Stimulated activated CD4-positive, alpha-beta T cell treated with anti-CD3 and anti-CD28 coated beads, Interleukin-2, amount 100 ng/mL, for 4 hours (primary cell): ENCODE measurements at places on chromosomes 7 and 10.

DNA sequence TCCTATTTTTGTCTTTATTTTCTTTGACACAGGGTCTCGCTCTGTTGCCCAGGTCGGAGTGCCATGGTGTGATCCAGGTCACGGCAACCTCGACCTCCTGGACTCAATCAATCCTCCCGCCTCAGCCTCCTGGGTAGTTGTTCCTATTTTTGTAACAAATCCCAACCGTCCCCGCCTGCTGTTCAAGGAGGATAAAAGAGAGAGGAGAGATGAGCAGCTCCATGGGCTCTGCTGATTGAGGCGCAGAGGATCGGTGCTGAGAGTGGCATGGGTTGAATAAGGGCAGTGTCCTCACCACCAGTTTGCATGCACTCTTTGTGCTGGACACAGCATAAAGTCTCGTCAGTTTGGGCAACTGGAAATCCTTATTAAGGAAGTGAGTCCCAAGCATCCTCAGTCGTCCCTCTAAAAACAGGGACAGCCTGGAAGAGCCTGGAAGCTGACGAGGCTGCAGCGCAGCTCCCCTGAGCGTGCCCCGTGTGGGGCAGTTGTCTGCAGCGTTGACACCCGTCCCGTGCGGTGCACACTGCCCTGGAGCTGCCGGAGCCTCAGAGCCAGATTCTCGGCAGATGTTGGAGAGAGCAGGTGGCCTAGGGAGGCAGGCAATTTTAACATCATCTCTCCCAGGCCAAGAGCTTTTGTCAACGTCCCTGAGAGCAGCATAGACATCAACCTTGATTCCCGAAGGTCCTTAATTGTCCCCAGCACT, 404.2 kb upstream of the RNF32 start:
- DNase-seq: no peak

DNA sequence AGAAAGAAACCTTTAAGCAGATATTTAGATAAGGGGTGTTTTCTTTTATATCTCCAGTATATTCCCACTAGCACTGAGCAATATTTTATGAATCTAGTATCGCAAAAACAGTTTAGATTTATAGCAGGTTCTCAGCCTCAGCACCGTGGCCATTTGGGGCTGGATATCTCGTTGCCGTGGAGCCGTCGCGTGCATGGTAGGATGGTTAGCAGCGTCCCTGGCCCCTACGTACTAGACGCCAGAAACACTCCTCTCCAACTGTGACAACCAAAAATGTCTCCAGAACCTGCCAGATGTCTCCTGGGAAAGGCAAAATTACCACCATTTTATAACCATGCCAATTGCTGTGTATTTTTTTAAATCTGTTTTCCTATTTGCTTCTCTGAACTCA, 172.9 kb downstream of the CACNB2 start:
- no peak for DNase-seq

DNA sequence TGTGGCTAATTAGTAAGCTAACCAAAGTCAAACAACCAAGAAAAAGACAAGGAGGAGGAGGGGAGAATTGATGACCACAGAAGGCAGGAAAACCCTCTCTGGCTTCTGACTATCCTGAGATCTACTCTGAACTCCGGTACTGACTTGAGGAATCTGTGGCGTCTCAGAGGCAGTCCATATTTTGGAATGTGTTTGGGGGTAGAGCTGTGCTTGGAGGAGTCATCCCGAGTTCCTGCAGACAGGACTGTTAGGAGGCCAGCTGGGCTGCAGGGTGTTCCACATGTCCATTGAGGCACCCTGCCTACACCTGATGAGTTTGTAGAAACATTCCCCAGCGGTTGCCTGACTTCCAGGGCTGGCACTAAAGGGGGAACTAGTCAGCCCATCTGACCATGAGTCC, 91.6 kb downstream of the PLCE1 start:
- no peak for DNase-seq

DNA sequence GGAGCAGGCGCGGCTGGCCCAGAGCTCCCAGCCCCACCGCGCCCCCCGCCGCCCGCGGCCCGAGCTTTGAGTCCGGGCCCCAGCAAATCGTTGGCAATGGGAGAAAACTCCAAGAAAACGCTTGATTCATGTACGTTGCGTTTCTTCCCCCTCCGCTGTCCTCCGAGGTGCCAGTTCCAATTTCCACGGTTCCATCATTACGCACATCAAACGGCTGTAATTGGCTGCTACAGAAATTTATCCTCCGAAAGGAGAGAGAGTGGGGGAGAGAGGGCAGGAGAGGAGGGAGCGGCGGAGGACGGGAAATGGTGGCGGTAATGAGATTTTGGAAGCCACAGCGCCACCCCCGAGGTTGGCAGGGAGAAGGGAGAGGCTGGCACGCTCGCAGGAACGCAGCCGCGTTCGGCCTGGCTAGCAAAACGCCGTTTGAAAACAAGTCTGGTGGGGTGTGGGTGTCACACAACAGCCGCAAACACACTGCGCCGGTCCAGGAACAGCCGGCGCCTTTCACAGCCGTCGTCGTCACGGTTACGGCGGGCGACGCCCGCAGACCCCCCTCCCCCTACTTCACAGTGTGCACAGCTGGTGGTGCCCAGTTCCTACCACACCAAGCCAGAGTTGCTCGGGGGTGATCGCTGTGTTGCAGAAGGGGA, 57.5 kb downstream of the UNCX start:
- DNase-seq: no peak

GRCh38 chr10:70440296-70441160, 953 bp downstream of the NODAL start:
- no peak for DNase-seq

GRCh38 chr10:62258926-62259325, 9.7 kb downstream of the RTKN2 start:
- no peak for DNase-seq

DNA sequence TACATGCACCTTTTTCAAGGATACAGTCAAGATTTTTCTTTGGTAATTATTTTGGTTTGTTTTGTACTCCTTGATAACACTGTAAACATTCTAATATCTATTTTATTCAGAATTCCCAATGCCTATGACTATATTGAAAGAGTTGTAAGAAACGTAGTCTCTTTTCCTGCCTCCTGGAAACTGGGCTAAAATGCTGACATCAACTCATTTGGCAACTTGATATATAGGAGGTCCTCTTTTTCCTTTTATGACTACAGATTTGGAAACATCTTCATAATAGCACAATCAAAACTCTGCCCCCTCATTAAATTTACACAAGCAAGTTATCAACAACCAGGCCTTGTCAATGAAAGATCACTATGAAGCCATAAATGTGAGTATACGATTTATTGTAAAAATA, 422.3 kb upstream of the PCDH15 start:
- DNase-seq: no peak

- no peak for DNase-seq
Measured at GRCh38 chr10:93287775-93288174, 194.4 kb downstream of the MYOF start.

DNA sequence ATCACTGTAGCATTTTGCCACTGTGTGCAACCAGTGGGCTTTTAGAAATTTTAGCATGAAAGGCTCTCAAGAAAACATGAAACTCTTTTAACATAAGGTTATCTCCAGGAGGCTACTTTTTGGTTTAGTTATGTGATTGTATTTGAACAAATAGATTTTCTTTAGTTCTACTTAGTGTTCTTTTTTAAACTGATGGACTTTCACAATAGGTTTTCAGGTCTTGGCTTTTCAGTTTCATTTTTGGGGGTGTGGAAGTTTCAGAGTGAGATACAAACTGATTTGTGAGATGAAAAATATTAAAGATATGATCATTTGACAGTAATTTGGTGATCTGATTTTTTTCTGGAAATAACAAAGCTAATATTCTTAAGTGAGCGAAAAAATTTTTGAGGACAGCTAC, 344.1 kb downstream of the PHF14 start:
- no peak for DNase-seq

DNA sequence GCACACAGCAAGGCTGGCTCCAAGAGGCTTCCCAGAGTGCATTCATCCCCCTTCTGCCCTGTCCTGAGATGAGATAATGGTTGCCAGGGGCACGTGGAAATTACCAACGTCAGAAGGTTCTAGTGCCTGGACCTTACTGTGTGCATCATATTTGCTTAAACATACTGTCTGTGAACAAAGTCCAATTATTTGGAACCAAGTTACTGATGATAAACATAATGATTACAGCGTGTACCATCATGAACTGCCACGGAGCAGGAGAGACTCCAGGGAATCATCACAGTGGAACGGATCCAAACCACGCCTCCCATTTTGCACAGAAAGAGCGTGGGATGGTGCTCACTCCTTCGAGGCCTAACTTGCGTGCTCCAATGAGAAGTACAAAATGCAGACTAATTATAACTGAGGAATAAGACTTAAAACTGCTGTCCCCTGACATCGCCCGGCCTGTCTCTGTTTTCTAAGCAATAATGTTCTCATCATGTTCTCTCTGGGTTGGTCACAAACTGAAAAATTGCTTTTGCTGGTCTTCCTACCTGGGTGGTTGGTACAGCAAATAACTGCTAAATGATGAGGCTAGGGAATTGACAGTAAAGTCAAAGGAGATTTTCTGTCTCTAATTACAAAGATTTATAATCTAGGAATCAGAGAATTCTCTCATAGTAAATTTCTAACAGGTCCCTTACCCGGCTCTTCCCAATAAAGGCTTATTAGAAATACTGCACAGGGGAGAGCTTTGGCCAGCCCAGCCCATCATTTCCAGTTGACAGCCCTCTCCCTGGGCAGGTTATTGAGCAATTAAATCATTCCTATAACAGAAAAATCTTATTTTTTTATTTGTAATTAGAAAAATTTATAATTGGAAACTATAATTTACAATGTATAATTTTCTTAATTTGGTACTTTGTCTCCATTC, 182.2 kb downstream of the CAMK1D start:
- no peak for DNase-seq

GRCh38 chr7:44398511-44398911, 73.1 kb upstream of the CAMK2B start:
- DNase-seq: no peak

- DNase-seq: no peak
Measured at GRCh38 chr7:96667026-96667425, 42.6 kb downstream of the SEM1 start.

- no peak for DNase-seq
Measured at GRCh38 chr7:32298408-32299132, 191.6 kb downstream of the LSM5 start.

DNA sequence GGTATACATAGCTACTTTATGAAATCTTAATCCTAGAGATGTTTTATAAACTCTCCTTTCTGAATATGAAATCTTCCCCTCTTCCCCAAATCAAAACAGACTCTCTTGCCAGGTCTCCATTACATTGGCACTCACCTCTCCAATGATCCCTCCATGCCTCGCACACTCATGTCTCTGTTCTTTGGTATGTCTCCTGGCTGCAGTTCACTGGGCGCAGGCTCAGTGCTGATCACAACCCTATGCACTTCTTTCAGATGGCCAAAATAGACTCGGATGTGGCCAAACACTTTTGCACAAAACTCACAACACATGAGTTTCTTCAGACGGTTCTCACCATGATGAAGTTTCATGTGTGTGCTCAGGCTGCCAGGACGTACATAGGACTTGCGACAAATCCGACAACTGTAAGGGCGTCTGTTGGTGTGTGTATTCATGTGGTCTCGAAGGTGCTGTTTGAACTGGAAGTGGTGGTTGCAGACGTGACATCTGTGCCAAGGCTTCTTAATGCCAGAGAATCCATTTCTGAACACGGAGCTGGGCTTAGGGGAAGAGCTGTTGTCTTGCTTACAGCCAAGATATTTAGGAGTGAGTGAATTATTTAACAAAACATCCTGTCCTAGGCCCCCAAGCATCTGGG, 183.2 kb downstream of the ZNF438 start:
- no peak for DNase-seq

DNA sequence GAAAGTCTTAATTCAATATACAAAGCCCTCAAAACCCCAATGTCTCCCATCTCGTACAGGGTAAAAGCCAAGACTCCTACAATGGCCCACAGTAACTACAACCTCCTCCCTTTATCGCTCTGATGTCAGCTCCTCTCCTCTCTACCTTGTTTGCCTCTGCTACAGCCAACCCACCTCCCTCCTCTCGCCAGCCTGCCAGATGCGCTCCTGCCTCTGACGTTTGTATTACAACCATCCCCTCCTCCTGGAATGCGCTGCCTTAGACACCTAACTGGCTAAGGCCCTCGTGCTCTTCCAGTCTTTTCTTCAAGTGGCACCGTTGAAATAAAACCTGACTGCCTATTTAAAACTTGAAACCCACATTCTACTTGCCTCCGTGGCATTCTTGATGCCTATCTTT, 115.3 kb upstream of the MYO3A start:
- DNase-seq: no peak
